ENCODE measurements at places on chromosomes 7 and 10.

GRCh38 chr7:120979765-120980499 lies 8.6 kb upstream of the CPED1 start:
- DNase-seq, result no peak

GRCh38 chr10:69317175-69317604 lies 38.9 kb downstream of the HK1 start:
- DNase-seq, result no peak

DNA sequence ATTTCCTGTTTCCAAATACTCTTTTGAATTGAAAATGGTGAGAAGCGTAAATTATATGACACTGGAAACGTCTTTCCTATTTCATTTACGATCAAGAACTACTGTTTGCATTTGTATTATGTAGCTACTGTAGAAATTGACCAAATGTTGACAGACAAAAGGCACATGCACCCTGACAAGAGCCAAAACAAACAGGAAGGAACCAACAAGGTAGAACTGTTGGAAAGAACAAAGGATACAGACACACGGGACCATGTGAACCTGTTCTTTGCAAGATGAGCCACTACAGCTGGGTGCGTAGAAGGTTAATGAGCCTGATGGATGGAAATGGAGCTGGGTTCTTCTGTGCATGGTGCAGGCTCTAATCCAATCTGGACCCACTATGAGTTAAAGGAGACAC lies 48.4 kb upstream of the FZD8 start:
- peak; percentile 29 for DNase-seq

DNA sequence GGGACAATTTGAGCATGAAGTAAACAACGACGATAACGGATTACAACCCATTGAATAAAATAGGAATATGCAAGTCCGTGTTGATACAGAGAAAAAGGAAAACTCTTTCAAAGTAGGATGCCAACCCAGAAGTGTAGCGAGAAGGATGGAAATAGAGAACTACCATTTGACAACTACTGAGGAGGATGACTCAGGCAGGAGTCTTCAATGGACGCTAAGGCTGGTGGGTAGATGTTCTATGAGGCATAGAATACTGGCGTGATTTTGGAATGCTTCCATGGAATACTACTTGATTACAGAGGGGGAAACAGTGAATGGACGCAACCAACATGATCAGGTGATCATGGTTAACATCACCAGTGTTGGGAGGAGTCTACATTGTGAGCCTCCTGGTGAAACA lies 828 bp upstream of the CFAP70 start:
- DNase-seq, result no peak

GRCh38 chr10:7457478-7458316 lies 46.9 kb upstream of the SFMBT2 start:
- no peak for DNase-seq

DNA sequence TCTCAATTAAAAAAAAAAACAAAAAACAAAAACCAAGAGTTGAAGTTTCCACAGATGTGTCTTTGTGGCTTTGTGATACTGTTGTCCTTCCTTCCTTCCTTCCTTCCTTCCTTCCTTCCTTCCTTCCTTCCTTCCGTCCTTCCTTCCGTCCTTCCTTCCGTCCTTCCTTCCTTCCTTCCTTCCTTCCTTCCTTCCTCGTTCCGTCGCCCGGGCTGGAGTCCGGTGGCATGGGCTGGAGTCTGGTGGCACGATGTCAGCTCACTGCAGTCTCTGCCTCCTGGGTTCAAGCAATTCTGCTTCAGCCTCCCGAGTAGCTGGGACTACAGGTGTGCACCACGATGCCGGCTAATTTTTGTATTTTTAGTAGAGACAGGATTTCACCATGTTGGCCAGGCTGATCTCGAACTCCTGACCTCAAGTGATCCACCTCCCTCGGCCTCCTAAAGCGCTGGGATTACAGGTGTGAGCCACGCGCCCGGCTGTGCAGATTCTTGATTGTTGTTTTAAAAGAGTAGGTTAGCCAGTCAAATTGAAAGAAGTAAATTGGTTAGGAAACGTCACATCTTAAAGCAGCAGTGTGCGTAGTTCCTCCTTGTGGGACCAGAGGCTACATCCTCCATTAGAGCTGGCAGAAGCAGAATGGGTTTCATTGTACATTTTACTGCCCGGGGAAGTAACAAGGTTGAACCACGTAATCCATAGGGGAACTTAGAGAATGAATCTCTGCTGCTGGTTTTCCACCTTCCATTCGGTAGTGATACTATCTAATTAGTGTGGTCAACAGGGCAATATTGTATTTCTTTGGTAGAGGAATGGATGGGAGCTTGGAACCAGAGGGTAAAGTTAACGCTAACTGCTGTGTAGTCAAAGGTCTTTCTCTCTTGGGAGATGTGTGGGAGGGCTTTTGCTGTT lies 20.6 kb downstream of the DNAJB6 start:
- no peak for DNase-seq

DNA sequence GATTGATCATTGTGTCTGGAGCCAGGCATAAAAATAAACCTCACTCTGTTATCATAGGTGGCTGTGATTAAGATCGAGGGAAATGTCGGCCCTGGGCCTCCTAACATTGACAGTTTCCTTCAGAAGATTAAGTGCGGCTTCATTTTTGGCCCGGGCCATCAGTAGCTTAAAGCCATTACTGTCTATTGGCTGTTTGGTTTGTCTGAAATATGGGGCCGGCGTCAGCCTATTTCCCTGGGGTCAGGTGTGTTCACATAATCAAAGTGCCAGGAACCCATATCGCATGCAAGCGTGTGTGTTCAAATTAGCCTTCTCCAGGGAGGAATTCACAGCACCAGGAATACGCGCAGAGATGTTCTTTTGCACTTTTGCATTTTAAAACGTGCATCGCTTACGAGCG lies 114.7 kb downstream of the CUX1 start:
- no peak for DNase-seq

GRCh38 chr10:46548498-46549090 lies 7.9 kb downstream of the GPRIN2 start:
- no peak for DNase-seq

DNA sequence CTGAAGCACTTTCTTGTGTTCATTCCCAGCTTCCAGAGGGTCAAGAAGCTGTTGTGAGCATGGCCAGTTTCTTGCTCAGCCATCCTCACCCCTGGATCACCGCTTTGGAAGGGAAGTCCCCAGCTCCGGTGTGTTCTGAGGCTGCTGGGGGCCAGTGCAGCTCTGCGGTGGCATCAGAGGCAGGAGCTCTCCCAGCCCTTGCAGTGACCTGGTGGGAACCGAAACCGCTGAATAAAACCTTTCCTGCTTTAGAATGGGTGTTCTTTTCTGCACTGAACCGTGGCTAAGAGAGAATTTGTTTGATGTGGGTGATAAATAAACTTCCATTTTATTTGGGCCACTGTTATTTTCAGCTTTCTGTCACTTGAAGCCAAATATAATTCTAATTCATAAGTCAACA lies 450.9 kb upstream of the VSTM2A start:
- no peak for DNase-seq

- peak; percentile 90 for DNase-seq
These were observed at the start of gene FBXL15 for GRCh38 chr10:102420714-102421506. TSS of gene FBXL15 (plus strand) at chr10:102420836. CDS start at chr10:102421130, 294 bp downstream.

- DNase-seq, result no peak
These were observed 155.7 kb upstream of the TMEM72 start for GRCh38 chr10:44755481-44755880.

GRCh38 chr7:1626769-1627168 lies 43.3 kb upstream of the ELFN1 start:
- DNase-seq, result no peak

- DNase-seq, result peak; percentile 35
These were observed 140.7 kb downstream of the SND1 start for GRCh38 chr7:127792528-127793342.

GRCh38 chr10:43255634-43256431 lies 11.0 kb downstream of the RASGEF1A start:
- no peak for DNase-seq

DNA sequence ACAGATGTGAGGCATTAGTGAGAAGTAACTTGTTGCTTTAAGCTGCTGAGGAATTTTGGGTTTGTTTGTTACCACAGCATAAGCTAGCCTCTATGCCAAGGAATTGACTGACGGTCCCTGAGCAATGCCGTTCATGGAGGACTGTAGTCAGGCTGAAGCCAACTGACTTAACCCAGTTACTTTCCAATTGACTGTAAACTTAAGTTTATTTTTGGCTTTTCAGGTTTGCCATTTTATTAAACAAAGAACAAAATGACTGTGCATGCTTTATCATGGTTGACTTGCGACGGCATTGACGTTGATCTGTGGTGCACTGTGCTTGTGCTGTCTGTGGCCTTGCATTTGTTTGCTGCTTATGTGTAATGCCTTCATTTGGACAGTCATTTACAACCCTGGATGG lies 53.5 kb downstream of the DNAJB9 start:
- DNase-seq, result no peak

GRCh38 chr7:34396437-34397064 lies 261.5 kb upstream of the NPSR1 start:
- no peak for DNase-seq

- DNase-seq, result no peak
These were observed 1381.5 kb upstream of the CELF2 start for GRCh38 chr10:9636216-9636615.

DNA sequence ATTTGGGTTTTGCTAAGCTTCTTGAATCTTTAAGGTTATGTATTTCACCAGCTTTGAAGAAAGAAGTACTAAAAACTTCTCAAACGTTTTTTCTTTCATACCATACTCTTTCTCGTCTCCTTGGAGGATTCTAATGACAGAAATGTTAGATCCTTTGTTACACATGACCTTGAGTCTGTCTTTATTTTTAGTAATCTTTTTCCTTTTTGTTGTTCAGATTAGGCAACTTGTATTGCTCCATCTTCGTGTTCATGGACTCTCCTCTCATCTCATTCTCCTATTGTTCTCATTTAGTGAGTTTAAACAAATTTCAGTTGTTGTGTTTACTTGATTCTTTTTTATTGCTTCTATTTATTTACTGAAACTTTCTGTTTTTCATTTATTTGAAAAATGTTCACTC lies 73.7 kb downstream of the WDFY4 start:
- DNase-seq, result no peak

DNA sequence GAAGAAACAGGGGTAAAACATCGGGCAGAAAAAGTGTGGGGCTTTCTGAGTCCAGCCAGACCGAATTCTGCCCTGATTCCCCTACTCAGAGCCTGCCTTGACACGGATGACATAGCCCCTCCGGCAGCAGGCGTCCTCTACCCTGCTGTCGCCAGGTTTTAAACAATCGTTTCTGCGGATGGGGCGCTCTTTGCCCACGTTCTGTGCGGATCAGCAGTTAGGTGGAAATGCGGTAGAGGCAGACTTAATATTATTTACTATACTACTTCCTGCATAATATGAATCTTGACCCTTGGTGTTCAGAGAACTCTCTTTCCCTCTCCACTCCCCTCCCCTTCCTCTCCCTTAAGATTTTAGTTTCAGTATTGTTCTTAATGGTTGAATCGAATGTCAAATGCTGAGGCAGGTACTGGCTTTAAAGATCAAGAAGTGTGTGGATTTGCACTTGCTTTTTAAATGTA lies 2.4 kb downstream of the GATA3 start:
- no peak for DNase-seq

- DNase-seq, result no peak
These were observed 21.3 kb downstream of the MKX start for GRCh38 chr10:27724287-27724686.

DNA sequence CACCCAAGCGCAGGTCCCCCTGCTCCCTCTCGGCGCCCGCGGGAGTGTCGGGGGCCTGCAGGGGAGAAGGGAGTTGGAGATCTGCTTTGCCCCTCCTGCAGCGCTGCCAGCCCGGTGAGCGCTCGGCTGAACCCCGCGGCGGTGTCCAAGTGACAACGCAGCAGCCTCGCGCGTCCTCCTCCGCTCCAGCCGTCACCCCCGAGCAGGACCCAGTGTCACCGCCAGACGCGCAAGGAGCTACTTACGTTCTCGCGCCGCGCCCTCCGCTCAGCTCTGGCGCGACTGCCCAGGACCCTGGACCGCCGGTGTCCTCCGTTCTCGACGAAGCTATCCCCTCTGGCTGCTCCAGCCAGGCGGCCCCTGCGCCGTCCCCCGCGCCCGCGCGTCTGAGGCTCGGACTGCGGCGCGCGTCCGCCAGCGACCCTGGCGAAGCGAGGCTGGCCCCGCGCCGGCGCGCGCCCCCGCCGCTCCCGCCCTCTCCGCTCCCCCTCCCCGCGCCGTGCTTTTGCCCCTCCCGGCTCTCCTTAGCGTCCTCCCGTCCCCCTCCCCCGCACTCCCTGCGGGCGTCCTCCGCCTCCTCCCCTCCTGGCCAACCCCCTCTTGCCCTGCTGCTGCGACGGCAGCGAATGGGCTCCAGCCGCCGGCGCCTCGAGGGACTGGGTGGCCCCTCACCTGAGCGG lies at the start of gene NRCAM:
Gene NRCAM, minus strand, starts transcription at position 439 of the 680 bp plus-strand sequence. CDS start 216,372 bp downstream, outside the sequence.
- DNase-seq, result peak; percentile 82

- DNase-seq, result no peak
These were observed 27.0 kb upstream of the KCNK18 start for GRCh38 chr10:117170244-117170643.

DNA sequence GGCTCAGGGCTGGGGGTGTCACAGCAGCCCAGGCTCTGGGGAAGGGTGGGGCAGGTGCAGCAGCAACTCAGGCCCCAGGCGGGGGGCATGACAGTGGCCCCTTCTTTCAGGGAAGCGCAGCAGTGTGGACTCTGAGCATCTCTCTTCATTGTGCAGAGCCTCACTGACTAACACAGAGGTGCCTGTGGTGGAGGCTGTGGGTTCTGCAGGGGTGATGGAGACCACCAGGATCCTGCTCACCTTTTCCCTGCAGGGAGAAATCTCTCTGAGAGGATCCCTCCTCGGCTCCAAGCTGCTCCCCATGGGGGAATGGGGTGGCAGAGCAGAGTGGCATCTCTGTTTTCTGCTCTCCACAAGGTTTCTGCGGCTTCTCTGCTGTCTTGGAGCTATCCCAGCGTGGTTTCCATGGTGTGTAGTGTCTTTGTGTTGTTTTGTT lies 37.8 kb upstream of the SHH start:
- no peak for DNase-seq

DNA sequence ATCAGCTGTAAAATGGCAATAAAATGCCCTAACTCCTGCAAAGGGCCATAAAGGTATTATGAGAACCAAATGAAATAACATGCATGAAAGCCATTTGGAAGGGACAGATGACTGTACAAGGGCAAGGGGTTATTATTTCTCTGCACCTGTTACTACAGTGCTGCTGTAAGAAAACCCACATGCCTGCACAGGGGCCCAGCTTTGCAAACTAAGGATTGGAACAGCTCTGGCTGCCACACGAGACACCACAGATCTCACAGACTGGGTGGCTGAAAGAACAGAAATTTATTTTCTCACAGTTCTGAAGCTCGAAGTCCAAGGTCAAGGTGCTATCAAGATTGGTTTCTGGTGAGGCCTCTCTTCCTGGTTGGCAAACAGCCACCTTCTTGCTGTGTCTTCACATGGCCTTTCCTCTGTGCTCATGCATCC lies 409.0 kb upstream of the NRP1 start:
- no peak for DNase-seq

- no peak for DNase-seq
These were observed 20.3 kb upstream of the PAX2 start for GRCh38 chr10:100725071-100725471.
